Right ventricle myocardium superior (tissue), 1 donor: ENCODE measurements at places on chromosomes 3 and 15. TPM values are rescaled to one million over a fixed set of nuclear protein-coding genes. Genes with fewer than 3 reads are reported as not detected.

SLC30A4 gene
- 3.3 TPM for total RNA-seq

DNA sequence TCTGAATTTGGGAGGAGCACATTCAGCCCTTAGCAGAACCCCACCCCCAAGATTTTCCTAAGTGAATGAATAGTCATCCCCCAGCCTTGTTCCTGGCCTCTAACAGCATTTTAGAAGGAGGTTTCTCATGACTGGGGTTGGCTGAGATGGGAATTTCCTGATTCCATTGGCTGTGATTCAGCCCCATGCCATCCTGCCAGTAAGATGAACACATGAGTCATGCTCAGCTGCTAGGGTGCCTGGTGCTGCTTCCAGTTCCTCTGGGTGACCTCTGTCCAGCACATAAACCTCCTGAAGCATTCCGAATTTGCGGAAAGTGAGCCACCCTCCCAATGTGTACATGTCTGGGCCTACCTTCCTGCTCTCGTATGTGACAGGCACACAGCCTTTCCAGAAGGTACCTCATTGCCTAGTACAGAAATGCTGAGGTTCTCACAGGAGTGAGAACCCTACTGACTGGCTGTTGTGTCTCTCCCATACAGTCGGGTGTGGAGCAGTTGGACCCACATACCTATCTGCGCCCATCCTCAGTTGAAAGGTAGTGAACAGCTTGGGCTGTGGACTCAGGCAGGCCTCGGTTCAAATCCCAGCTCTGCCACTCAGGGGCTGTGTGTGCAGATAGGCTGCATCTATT, 91.7 kb downstream of the APBA2 start:
- DNase-seq: no peak

OR5H2 gene
- not detected for total RNA-seq

DNA sequence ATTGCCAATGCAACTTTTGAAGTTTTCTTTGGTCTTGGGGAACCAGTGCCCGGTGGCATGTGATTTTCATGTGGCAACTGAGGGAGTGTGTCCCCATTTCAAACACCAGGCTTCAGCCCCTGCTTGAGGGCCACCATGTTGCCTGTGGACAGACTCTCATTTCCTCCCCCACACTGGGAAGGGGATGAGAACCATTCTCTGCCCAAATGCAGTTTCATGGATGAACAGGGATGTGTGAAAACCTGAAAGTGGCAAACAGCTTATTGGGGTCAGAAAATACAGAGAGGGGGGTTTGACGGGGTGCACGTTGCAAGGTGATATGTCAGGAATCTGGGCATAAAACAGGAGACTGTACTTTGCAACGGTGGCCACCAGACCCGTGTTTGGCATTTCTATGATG, 6.3 kb downstream of the FAM107A start:
- DNase-seq: no peak

DNA sequence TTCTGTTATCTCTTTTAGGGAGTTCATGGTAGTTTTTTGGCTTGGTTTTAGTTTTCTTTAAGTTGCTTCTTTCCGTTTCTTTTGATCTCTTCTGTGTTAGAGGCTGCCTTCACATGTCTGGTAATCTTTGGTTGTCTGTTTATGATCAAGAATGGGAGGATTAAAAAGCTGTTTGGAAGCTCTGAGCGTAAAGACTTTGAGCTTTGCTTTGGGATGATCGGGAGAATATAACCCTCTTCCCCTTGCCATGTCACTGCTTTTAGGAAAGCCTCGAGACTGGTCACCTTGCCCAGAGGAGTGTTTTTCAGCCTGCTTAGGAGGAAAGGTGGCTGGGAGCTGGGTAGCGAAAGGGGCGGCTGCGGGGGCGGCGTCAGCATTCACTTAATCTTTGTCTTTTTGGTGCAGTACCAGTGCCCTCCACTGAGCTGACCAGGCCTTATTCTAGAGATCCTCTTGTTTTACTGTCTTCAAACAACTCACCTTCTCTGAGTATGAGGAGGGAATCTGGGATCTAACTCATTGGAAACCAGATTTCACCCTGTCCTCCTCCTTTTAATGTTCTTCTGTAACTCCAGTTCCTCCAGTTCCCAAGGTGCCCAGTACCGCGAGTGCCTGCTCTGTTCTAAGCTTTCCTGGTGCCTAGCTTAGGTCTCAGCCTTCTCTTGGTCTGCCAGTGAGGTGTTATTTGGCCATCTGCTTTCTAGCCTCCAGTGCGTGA, 15.5 kb downstream of the TATDN2 start:
- DNase-seq: no peak

CHRM5 gene
- not detected for total RNA-seq

LOXL1 gene
- total RNA-seq: 14.6 TPM

- no peak for DNase-seq
Observed at GRCh38 chr3:188053710-188054380, 100.1 kb upstream of the LPP start.

OCA2 gene
- 0.16 TPM for total RNA-seq

TM4SF1 gene
- 110 TPM for total RNA-seq

DNA sequence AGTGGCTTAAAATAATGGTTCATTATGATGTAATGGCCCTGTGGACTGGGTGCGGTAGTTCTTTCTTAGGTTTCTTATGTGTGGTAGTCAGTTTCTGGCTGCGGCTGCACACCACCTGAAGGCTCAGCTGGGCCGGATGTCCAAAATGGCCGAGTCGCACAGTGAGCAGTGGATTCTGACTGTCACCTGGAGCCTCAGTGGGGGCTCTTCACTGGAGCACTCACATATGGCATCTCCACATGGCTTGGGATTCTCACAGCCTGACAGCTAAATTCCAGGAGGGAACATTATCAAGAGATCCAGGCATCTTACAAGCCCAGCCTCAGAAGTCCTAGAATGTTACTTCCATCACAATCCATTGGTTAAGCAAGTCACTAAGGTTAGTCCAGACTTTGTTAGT, 26.8 kb upstream of the ALDH1L1 start:
- no peak for DNase-seq

DNA sequence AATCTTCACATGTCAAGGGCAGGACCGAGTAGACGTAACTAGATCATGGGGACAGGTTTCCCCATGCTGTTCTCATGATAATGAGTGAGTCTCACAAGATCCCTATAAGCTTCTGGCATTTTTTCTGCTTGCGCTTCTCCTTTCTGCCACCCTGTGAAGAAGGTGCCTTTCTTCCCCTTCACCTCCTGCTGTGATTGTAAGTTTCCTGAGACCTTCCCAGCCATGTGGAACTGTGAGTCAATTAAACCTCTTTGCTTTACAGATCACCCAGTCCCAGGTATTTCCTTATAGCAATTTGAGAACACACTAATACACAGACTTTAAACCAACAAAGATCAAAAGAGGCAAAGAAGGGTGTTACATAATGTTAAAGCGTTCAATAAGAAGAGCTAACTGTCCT, 156.6 kb upstream of the UBE2E2 start:
- DNase-seq: no peak

- DNase-seq: no peak
Observed at GRCh38 chr3:169289273-169289672, 374.2 kb downstream of the MECOM start.

GOLGA8O gene
- 1.5 TPM for total RNA-seq

DNA sequence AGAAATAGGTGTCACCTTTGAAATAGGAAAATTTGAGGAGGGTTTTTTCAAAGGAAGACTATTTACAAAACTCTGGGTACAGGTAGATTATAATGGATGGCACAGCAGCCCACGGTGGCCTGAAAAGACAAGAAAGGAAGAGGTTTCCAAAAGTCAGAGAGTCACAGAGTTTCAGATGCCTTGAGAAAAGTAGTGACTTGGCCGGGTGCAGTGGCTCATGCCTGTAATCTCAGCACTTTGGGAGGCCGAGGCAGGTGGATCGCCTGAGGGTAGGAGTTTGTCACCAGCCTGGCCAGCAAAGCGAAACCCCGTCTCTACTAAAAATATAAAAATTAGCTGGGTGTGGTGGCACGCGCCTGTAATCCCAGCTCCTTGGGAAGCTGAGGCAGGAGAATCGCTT, 35.2 kb downstream of the OSTN start:
- DNase-seq: no peak

DNA sequence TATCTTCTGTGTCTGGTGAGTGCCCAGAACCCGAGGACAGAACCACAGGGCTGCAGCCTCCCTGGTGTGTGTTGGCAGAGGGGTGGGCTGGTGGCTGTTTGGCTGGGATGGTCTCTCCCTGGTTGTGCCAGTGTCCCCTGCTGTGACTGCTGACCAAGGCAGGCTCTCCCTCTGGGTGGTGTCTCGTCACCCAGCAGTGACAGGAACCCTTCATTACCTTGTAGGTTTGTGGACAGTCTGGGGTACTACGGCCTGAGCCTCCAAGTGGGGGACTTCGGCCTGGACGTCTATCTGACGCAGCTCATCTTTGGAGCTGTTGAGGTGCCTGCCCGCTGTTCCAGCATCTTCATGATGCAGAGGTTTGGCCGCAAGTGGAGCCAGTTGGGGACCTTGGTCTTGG, 6.4 kb upstream of the SLC22A14 start:
- no peak for DNase-seq

GRCh38 chr3:117903226-117903625, 1131.4 kb downstream of the IGSF11 start:
- no peak for DNase-seq

GRCh38 chr15:94791008-94791407, 559.6 kb downstream of the MCTP2 start:
- DNase-seq: no peak

DNA sequence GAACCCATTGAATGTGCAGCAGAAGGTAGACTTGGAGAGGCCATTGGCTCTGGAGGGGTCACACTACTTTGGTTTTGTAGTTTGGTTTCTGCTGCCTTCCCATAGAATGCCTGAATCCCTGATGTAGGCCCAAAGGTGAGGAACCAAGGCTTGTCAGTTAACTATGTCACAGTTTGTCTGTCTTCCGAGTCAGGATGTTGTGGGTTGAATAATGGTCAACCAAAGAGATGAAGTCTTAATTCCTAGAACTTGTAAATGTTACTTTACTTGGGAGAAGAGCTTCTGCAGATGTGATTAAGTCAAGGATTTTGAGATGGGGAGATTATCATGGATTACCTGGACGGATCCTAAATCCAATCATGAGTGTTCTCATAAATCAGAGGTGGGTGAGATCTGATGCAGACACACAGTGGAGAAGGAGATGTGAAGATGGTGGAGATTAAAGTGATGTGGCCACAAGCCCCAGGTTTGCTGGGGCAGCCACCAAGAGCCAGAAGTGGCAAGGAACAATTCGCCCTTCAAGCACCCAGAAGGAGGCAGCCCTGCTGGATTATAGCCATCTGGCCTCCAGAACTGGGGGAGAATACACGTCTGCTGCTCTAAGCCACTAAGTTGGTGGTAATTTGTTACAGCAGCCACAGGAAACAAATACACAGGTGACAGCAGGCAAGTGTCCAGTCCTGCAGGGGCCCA, 2.3 kb upstream of the CCR8 start:
- DNase-seq: no peak

CPLX3 gene
- 3.6 TPM for total RNA-seq

- DNase-seq: no peak
Observed at GRCh38 chr3:97956051-97956450, 16.2 kb downstream of the RIOX2 start.

PLA2G4B gene
- 3.6 TPM for total RNA-seq

DNA sequence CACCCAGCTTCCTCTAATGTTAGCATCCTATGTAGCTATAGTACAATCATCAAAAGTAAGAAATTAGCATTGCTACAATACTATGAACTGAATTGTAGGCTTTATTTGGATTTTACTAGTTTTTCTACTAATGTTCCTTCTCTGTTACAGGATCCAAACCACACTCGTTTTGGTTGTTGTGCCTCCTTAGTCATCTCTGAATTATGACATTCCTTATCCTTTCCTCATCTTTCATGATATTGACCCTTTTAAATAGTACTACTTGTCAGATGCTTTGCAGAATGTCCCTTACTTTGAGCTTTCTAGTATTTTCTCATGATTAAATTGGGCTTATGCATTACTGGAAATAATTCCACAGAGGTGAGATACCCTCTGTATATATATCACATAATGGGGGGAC, 265.4 kb downstream of the VPS13C start:
- no peak for DNase-seq

LRRK1 gene
- 3.0 TPM for total RNA-seq

SLC41A3 gene
- 34.7 TPM for total RNA-seq

MESP1 gene
- total RNA-seq: 11.6 TPM

GRCh38 chr3:194685065-194685717, 492 bp upstream of the FAM43A start:
- no peak for DNase-seq

GRCh38 chr3:57983734-57984518, 24.3 kb upstream of the FLNB start:
- peak; percentile 64 for DNase-seq

SIDT1 gene
- 0.78 TPM for total RNA-seq
